Posterior cingulate gyrus (tissue), 11 donors: ENCODE measurements at places on chromosomes 12 and 14.

DNA sequence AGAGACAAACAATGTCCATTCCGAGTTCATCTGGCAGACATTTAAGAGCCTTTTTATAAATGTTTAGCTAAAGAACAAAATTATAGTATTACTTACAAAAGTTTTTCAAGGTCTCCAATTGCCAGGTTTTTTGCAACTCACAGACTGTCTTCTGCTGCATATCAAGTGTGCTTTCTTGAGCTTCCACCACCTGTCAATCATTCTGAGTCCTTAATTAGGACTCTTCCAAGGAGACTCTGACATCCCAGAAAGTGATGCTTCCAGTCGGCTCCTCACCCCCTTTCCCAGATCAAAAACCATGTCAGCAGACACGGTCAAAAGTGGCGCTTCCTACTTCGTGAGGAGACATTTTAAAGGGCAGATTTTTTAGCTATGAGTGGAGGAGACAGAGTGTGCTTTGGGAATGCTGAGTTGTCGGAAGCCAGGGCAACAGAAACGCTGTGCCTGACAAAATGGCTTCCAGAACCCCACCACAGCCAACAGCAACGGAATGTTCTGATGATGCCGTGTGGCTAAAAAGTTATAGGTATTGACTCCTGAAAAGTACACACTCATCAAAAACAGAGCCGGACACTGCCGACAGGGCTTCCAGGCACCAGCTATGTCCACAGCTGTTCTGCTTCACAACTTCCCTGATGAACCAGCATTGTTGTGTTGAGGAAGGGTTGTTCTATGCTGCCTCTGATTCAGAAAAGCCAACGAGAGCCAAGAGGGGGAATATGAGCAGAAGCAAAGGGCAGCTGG, 116.1 kb upstream of the SLC35F4 start:
- DNase-seq: no peak

- no peak for DNase-seq
Observed at GRCh38 chr12:2553388-2554126, 241.2 kb upstream of the FKBP4 start.

DNA sequence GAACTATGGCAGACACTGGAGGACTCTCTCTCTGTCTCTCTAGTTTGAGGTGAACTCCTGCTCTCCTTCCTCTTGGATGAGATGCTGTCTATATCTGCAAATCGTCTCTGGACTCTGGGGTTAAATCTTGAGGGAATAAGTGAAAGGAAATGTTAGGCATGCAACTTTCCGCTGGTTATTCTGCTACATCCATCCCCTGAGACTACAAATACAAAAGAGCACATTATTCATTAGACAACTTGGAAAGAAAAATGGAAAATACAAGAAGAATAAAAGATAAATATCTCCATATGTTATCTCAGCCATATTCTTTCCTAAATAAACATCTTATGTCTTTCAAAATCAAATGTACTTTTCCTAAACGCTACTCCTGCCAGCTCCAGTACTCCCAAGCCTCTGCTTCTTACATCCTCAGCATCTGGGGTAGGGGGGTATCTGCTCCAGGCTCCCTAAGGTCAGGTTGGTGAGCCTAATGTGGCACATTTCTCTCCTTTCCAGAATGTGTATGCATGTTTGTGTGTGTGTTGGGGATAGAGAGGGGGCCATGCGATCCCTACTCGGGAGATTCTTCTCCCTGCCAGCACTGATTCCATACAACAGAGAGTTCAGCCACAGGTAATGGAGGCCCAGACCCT, 102.9 kb upstream of the FSCB start:
- DNase-seq: no peak

GRCh38 chr12:40986001-40986400, 202.1 kb upstream of the PDZRN4 start:
- no peak for DNase-seq

DNA sequence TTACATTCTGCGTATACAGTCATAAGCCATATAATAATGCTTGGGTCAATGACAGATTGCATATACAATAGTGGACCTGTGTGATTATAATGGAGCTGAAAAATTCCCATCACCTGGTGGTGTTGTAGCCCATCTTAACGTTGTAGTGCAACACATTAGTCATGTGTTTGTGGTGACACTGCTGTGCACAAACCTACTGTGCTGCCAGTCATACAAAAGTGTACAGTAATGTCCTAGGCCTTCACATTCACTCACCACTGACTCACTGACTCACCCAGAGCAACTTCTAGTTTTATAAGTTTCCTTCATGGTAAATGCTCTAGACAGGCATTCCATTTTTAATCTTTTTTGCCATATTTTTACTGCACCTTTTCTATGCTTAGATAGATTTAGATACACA, 194.8 kb upstream of the SEL1L start:
- no peak for DNase-seq

GRCh38 chr12:92614502-92614901, 88.3 kb upstream of the PLEKHG7 start:
- DNase-seq: no peak

GRCh38 chr12:104929977-104930376, 28.1 kb downstream of the SLC41A2 start:
- DNase-seq: no peak
